Sciatic nerve (tissue), 2 donors: ENCODE measurements at places on chromosomes 4 and X. TPM values are rescaled to one million over a fixed set of nuclear protein-coding genes. Genes with fewer than 3 reads are reported as not detected.

DNA sequence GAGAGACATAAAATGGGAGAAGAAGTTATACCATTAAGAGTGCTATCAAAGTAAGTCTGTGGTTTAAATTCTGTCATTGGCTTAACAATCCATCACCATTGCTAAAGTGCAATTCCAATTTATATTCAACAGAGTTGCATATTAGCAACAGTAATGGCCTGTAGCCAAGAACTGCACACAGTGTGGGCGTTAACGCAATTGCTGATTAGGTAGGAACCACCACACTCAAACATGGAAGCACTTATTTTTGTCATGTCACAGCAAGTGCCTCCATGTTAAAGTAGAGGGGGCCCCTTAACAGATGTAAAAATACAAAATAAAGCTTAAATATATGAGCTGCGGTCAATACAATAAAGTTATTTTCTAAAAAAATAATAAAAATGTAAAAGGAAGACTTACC lies 10.8 kb downstream of the LARP7 start:
- no peak for DNase-seq

GRCh38 chr4:131989576-131989975 lies 1159.5 kb upstream of the PCDH10 start:
- DNase-seq, result no peak

- DNase-seq, result no peak
These were observed 17.2 kb downstream of the TRMT44 start for GRCh38 chr4:8457646-8458252.

DNA sequence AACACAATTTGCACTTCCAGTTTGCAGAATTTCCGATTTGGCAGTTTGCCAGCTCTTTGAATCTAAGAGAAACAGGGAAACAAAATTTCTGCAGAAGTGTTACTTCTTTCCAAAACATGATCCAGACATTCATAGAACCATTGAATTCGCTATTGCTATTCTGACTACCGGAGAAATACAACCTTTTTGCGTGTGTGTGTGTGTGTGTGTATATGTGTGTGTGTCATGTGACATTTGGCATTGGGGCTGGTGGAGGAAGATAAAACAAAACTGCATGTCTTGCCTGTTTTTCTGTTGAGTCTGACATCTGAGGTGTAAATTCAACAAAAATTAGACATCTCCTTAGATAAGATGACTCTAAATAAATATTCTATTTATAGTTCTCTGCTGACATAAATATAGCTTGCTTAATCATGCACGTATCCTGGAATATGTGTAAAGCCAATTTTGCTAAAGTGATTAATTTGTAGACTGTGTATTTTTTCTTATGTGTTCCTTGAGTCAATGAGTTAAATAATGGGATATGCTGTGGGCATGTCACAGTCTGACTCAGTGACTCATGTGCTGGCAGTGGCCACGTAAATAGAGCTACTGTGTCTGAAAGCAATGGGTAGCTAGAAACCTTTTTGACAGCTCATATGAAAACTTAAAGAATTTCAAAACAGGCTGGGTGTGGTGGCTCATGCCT lies 98.9 kb downstream of the HPGD start:
- DNase-seq, result no peak

GRCh38 chr4:82721819-82722423 lies 76.7 kb downstream of the SCD5 start:
- DNase-seq, result no peak

CXCL3 gene
- total RNA-seq, result 6.9 TPM

GRCh38 chr4:121237069-121237399 lies 72.9 kb upstream of the TNIP3 start:
- no peak for DNase-seq

DNA sequence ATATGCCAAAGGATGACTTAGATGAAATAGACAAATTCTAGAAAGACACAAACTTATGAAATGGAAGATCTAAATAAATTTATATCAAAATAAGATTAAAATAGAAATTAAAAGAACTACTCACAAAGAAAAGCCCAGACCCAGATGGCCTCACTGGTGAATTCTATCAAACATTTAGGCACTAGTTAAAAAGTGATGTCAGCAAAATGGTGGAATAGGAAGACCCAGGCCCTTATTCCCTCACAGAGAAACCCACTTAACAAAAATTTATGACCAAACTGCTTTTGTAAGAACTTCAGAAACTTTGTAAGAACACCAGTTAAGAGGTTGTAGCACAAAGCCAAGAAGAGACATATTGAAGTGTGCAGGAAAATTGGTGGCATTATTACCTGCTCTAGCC lies 129.5 kb downstream of the GATB start:
- no peak for DNase-seq

GRCh38 chr4:185183622-185184281 lies 20.0 kb downstream of the CFAP97 start:
- DNase-seq, result peak; percentile 87

DNA sequence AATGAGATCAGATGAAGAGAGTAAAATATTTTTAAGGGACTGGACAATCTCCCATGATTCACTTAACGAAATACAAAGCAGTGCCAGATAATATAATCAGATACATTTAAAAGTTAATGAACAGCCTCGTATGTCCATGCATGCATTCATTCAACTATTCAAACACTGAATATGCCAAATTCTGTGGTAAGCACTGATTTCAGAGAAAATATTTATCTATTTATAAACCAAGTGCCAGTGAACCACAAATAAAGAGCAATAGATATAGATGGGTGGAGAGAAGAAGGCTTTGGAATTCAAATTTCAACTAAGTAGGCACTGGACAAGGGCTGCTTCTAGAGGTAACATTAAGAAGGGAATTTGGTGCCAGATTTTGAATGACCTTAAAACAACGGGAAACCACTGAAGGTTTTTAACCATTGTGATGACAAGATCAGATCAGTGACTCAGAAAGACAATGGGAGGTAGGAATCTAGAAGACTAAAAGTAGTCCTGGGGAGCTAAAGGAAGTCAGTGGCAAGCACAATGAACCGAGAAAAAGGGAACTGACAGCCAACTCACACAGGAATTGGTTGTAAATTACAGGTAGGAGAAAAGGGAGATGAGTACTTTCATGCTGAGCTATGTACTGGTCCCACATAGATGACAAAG lies 14.2 kb downstream of the ELOVL6 start:
- no peak for DNase-seq

DNA sequence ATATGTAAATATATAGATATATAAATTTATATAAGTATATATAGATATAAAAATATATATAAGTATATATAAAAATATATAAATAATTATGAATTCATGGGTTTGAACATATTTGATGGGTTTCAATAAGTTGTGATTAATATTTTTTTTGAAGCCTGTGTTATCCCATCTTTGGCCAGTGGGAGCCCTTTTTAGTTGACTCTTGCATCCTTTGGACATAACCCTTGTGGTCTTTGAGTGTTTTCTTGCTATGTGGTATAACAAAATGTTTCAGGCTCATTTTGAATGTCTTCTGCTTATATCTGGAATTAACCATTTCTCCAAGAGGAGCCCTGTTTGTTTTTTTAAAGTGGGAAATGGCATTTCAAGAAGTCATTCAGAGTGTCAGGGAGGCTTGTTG lies 15.2 kb downstream of the SNX25 start:
- no peak for DNase-seq

DNA sequence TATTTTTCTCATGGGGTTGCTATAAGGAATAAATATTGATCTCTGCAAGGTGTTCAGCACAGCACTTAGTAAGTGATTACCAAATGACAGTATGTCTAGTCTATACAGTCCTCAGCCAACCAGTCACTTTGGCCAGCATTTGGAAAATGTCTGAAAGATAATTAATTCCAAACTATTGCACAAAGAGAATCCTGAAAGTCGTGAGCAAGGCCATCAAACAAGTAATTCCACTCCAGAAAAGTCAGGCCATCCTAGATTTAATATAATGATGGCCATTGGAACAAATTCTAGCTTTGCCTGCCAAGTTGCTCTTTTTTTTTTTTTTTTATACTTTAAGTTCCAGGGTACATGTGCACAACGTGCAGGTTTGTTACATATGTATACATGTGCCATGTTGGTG lies 96.6 kb downstream of the SHROOM3 start:
- DNase-seq, result no peak

GRCh38 chr4:163544407-163545038 lies 50.0 kb downstream of the TMA16 start:
- DNase-seq, result peak; percentile 74
